ENCODE measurements at places on chromosomes 4 and X.
A peak's percentile ranks its signal among the peaks of the same experiment; 100 is the strongest.

- no peak for DNase-seq
These were observed 170.9 kb downstream of the CLCN4 start for GRCh38 chrX:10327651-10328050.

- DNase-seq, result no peak
These were observed 44.2 kb downstream of the MAML3 start for GRCh38 chr4:140109737-140110136.

- no peak for DNase-seq
These were observed 22.6 kb downstream of the IRF2 start for GRCh38 chr4:184451726-184452125.

GRCh38 chr4:145788755-145789154 is 108.8 kb downstream of the C4orf51 start:
- no peak for DNase-seq

- DNase-seq, result no peak
These were observed 136.0 kb upstream of the STX18 start for GRCh38 chr4:4677556-4678522.

GRCh38 chr4:8585186-8585585 is 5.0 kb downstream of the GPR78 start:
- DNase-seq, result no peak

DNA sequence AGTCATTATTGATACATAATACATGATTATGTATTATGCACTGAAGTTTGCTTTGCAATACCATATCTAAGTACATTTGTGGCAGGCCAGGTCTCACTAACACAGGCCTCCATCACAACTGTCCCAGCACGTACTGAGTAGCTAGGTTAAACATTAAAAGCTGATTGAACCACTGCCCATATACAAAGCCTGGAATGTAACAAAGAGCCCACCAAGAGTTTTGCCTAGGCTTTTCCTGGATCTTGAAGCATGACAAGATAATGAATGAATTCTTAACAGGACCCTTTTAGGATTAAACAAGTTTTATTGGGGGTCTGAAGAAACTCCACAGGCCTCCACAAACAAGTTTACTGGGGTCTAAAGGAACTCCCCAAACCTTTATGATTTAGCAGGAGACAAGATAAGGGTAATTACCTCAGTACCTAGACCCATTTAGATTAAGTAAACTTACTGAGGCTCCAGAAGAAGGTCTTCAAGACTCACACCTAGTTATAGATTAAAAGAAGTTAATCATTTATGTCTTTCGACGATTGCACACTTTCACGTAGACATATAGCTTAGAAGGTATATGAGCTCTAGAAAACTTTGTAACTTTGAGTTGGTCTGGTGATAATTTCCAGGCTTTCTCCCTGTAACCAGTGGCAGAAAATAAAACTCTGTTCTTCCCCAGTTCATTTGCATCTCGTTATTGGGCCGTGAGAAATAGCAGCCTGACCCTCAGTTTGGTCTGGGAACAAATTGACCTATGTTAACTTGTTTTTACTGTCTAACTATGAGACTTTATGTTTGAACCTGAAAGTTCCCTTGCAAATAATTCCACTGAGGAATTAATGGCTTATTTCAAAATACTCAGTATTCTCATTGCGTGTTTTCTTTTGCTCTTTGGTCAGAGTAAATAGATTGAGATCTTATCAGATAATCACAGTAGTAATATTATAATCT is 84.8 kb downstream of the PHEX start:
- DNase-seq, result no peak

DNA sequence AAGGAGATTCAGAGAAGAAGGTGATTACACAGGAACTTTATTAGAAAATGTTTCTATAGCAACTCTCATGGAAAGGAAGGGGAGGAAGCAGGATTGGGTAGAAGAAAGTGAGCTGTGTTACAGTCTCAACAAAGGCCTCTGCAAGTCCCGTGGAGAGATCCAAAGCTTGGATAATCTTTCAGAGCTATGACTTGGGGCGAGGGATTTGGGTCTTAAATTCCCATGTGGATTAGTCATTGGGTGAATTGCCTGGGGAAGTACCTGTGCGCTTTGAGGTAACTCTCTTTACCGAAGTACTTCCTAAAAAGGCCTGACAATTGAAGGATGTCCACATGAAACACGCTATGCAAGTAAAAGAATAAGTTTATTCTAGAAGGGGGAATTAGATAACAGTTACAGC is 133.8 kb upstream of the ANKRD50 start:
- no peak for DNase-seq

DNA sequence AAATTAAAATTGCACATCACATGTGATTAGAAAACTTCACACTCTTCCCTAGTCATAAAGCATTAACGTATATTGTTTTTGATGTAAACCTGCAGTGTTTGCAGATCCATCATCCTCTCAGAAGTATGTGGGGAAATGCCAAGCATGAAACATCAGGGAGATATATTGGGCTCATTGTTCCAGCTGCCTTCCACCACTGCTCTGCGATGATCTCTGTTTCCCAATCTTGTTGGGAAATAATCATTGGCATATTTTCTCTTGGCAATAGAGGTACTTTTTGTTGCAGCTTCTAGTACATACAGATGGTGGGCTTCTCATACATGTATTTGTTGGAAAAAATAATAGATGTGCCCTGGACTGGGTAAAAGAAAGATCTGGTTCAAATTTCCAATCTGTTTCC is 466.3 kb upstream of the HS3ST1 start:
- no peak for DNase-seq

GRCh38 chrX:30812326-30812725 is 76.7 kb downstream of the TAB3 start:
- DNase-seq, result peak; percentile 9

DNA sequence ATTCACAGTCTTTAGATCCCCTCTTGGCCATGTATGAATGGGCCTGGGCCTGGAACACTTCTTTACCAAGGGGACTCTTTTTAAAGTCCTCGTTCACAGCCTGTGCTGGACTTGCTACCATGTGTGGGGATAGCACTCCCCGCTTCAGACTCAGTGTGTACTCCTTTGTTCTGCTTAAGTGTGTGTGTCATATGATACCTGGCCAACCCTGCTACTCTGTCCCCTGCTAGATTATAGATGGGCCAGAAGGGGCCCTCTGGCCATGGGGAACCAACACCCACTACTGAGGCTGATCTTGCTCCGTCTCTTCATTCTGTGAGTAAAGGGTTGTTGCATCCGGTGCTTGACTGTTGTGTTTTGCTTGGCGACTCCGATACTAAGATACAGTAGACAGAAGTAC is 8.0 kb downstream of the CCDC110 start:
- DNase-seq, result no peak

GRCh38 chr4:1577822-1578217 is 106.3 kb downstream of the FAM53A start:
- no peak for DNase-seq

DNA sequence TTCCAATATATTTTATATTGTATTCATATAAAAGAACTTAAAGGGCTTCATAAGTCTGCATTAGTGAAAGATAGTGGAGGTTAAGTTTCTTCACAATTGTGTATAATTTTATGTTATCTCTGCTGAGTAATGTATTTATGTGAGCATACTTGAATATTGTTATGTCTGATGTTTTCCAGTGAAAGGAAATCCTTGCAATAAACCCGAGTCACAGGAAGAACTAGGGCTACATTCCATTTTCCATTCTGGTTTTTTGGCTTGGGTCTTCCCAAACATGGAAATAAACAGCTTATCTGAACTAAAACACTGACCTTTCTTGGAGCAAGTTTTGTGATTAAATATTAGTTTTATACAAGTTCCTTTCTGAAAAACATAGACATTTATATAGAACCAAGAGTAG is 231.3 kb upstream of the GPRIN3 start:
- DNase-seq, result no peak

DNA sequence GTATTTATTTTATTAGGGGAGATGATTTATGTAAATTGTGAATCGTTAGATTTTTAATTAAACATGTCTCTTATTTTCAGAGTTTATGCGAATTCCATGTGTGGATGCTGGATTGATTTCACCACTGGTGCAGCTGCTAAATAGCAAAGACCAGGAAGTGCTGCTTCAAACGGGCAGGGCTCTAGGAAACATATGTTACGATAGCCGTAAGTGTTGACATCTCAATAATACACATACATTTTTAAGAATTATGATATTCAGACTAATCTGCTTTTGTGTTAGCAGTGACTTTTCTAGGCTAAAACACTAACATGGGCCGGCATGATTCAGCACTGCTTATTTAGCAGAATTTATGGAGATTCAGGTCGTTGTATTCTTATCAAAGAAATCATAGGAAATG is 91.2 kb downstream of the RAP1GDS1 start:
- no peak for DNase-seq

DNA sequence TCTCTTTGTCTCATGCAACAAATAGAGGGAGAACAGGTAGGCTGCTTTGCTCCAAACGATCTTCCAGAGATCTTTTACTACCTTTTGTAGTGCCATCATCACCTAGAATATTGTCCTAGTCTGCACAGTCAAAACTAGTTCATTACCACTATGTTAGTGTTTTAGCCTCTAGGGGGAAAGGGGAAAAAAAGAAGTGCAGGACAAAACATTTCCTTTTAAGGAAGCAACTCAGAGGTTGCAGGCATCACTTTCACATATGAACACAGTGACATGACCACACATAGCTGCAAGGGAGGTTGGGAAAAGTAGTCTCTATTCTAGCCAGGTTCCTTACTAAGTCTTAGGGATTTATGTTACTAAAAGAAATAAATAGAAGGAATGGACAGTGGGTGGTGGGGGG is 39.3 kb upstream of the RAP2C start:
- no peak for DNase-seq

GRCh38 chr4:16757080-16757521 is 141.3 kb downstream of the LDB2 start:
- DNase-seq, result no peak

GRCh38 chr4:105461621-105462382 is 12.1 kb downstream of the PPA2 start:
- DNase-seq, result no peak

DNA sequence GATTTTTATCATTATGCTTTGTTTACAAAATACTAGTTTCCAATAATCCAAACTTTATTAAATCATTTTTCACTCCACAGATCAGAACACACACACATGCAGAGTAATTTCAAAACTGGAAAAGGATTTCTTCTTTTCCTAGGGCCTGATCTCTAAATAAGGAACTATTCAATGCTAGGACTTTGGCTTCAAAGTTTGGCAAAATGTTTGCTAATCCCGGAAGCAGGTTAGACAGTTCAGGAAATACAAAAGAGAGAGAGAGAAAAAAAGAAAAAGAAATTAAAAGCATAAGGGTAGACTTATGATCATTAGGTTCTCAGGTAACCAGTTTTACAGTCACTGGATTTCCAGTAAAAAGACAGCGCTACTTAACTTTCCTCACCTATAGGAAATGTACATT is 211.0 kb downstream of the DCLK2 start:
- no peak for DNase-seq

GRCh38 chrX:48890296-48890925 is 7.2 kb downstream of the TIMM17B start:
- DNase-seq, result no peak

- DNase-seq, result no peak
These were observed 671 bp upstream of the FHIP1A start for GRCh38 chr4:151408380-151408629.

DNA sequence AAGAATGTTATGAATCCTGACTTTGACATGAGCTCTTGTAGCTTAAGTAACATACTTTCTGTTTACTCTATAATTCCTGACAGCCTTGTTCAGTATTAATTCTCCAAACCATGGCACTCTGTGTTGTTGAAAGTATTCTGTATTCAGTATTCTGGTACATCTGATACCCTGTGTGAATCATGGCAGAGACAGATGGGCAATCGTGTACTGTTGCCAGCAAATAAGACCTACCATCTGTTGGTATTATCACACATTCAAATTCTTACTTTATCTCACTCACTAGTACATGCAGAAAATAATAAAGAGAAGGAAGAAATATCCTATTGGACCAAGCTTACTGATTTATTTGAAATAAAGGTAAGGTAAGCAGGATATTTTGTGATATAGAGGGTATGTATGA is 7.9 kb downstream of the MBTPS2 start:
- no peak for DNase-seq

DNA sequence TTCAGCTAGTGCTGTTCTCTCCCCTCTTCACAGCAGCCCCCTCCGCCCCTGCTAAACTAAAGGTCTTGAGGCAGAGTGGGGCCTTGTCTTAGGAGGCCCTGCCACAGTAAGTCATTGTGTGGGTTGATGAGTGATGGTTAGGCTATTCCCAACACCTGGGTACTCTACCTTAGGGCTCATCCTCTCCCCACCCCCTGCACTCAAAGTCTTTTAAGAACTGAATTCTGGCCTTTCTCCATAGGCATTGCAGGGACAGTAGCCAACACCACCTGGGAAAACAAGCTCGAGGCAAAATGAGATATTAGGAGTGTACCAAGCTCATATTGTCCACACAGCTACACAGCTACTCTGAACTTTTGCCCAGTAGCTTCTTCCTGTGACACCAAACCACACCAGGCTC is 42.5 kb downstream of the RAB40AL start:
- DNase-seq, result no peak

GRCh38 chr4:128161138-128161537 is 100.0 kb downstream of the LARP1B start:
- DNase-seq, result no peak

DNA sequence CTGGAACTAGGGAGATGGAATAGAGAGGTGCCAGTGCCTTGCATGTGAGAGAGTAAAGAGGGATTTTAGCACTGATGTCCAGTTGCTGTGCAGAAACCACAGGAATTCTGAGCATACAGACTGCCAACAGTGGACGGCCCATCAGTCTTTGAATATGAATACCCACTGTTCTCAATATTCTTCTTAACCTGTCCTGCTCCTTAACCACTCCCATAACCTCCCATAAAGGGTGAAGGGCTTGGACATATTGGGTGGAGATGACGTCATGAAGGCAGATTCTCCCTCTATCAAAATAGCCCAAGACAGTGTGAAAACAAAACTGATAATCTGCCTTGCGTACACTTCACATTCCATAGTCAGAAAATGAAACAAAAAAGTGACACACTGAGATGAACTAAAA is 1313.7 kb upstream of the PABPC4L start:
- no peak for DNase-seq

- no peak for DNase-seq
These were observed 480.0 kb downstream of the NLGN4X start for GRCh38 chrX:5748586-5749150.

GRCh38 chrX:129659861-129660260 is 5.1 kb upstream of the APLN start:
- DNase-seq, result no peak

DNA sequence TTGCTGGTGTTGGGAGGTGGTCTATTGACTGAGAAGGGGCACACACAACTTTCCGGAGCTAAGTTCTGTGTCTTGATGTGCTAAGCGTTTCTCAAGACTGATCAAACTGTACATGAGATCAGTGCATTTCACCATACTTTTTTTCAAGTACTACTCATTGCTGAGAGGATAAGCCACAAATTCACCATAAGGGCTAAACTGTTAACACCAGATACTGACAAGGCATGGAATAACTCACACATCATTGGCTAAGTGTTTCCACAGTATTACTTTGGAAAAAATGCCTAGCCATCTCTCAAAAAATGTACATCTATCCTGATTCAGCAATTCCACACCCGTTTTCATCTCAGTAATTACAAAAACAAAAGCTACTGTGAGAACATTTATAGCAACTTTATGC is 13.0 kb downstream of the RBMX start:
- no peak for DNase-seq

All from foreskin melanocyte (primary cell).